ENCODE measurements at places on chromosomes 3 and 15.

- no peak for DNase-seq
Observed at GRCh38 chr3:98513091-98513511, 9.6 kb downstream of the CLDND1 start.

DNA sequence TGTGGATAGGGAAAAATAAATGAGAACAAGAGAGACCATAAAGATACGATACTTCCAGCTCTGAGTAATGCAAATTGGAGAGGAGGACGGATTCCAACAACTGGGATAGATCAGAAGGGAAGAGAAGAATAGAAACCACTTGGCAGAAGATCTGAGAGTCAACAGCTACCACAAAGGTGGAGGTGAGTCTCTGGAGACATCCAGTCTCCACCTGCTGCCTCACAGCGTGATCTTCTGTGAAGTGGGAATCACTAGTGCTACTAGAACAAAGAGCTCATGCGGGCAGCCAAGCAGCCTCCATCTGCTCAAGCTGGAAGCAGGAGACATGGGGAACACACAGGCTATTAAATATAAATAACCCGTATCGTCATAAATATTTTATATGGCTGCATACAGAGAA is 558.5 kb upstream of the CFAP20DC start:
- DNase-seq: no peak

DNA sequence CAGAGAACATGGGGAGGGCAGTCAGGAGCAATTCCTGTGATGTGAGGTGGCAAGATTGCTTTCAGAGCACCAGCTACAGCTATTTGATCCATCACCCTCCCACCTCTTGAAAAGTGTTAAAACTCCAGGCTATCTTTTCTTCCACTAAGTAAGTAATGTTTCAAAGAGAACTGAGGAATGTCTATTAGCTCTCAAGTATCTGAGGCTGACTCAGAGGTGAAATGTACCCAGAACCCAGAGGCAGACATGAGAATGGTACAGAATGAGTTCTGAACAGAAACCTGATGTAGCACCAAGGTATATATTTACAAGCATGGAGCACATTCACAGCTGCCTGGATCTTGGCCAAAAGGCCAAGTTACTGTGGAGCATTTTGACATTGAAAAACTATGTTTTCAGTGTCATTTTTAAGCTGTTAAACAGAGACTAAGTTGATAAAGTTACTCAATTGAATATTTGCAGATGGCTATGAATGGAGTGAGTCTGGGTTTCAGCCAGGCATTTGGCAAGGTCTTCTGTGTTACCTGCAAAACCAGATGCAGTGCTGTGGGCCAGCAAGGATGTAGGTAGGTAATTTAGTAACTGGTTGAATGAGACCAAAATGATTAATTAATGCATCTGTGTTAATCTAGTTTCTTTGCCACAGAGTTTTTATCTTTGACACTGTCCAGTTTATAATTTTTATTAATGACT is 227.7 kb upstream of the CD96 start:
- no peak for DNase-seq

- no peak for DNase-seq
Observed at GRCh38 chr3:68306571-68306970, 625.8 kb downstream of the TAFA4 start.

GRCh38 chr15:100107606-100108225 is 234.1 kb downstream of the ADAMTS17 start:
- no peak for DNase-seq

GRCh38 chr3:197204736-197205135 is 93.7 kb downstream of the DLG1 start:
- no peak for DNase-seq

- no peak for DNase-seq
Observed at GRCh38 chr3:183475016-183475763, 46.8 kb upstream of the MCF2L2 start.

GRCh38 chr3:134463676-134464063 is 22.1 kb downstream of the ANAPC13 start:
- no peak for DNase-seq

GRCh38 chr15:98800437-98801233 is 152.3 kb downstream of the IGF1R start:
- peak; percentile 71 for DNase-seq

DNA sequence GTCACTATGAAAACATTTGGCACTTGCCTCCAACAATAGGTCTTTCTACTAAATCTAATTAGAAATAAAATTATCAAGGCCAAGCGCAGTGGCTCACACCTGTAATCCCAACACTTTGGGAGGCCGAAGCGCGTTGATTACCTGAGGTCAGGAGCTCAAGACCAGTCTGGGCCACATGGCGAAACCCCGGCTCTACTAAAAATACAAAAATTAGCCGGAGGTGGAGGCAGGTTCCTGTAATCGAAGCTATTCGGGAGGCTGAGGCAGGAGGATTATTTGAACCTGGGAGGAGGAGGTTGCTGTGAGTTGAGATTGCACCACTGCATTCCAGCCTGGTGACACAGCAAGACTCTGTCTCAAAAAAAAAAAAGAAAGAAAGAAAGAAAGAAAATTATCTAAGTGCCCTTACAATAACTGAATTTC is 1.6 kb upstream of the PLD1 start:
- DNase-seq: no peak

DNA sequence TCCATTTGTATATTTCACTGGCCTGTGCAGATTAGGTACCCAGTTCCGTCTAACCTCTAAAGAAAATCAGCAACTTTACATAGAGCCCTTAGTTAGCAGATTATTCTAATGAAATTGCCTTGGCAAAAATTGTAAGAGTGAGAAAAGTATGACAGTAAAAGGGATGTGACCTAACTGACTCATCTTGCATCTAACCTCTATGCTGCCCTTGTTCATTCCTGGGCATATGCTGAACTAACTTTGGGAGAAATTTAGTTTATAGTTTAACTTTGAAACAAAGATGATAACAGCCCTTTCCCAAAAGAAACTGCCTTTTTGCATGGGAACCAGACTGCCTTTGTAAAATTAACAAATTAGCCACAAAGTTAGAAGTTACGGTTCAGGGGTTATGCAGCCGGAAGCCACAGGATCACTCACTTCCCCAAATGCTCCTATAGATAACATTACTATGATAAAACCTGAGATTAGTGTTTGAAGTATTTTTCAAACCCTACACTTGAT is 839.8 kb upstream of the ALCAM start:
- DNase-seq: no peak

Measured in SHP77 treated with DMSO at 0.1 percent for 48 hours (cell line).